ENCODE measurements at places on chromosomes 2 and 18.
A peak's percentile ranks its signal among the peaks of the same experiment; 100 is the strongest.

- H3K4me3 ChIP-seq = no peak overlapping the region
- H3K27me3 ChIP-seq = peaks cover 5% of the 10 kb centered on the region
- no peak overlapping the region for H3K27ac ChIP-seq
- no peaks in the 10 kb centered on the region for H3K36me3 ChIP-seq
- H3K4me1 ChIP-seq = no peaks in the 10 kb centered on the region
- no peak for DNase-seq
Observed at GRCh38 chr2:147589127-147589526, 255.7 kb upstream of the ACVR2A start.

GRCh38 chr18:26689226-26689879 lies 141.0 kb upstream of the KCTD1 start:
- no peak overlapping the region for H3K4me3 ChIP-seq
- no peaks in the 10 kb centered on the region for H3K4me1 ChIP-seq
- peaks cover 3% of the 10 kb centered on the region for H3K27me3 ChIP-seq

GRCh38 chr2:181656450-181657291 lies at the start of gene CERKL:
Gene CERKL (minus strand): TSS chr2:181657105. CDS start chr2:181657006, 99 bp downstream.
- no peak within 1 kb of the TSS for H3K27ac ChIP-seq
- peak; percentile 7 for DNase-seq
- H3K4me1 ChIP-seq = peaks cover 9% of the 10 kb centered on the region
- H3K27me3 ChIP-seq = no peaks in the 10 kb centered on the region
- H3K4me3 ChIP-seq = peak within 1 kb of the TSS; percentile 32

DNA sequence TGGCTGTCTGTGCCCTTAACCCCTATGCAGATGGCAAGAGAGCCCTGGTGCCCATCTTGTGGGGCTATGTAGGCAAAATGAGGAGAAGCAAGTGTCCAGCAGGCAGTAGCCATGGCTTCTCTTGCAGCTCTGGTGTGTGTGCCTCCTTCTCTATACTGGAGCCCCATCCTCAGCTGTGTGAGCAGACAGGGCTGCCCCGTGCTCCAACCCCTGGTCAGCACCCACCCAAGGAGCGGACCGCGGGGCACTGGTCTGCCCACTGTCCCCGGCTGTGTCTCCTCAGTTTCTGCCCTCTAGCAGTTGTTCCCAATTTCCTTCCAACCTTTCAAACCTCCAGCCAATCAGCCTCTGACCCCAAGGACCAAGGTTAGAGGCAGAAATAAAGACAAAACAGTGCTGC lies 134.9 kb upstream of the GLI2 start:
- no peaks in the 10 kb centered on the region for H3K36me3 ChIP-seq
- peaks cover 9% of the 10 kb centered on the region for H3K27me3 ChIP-seq
- no peak overlapping the region for H3K4me3 ChIP-seq

DNA sequence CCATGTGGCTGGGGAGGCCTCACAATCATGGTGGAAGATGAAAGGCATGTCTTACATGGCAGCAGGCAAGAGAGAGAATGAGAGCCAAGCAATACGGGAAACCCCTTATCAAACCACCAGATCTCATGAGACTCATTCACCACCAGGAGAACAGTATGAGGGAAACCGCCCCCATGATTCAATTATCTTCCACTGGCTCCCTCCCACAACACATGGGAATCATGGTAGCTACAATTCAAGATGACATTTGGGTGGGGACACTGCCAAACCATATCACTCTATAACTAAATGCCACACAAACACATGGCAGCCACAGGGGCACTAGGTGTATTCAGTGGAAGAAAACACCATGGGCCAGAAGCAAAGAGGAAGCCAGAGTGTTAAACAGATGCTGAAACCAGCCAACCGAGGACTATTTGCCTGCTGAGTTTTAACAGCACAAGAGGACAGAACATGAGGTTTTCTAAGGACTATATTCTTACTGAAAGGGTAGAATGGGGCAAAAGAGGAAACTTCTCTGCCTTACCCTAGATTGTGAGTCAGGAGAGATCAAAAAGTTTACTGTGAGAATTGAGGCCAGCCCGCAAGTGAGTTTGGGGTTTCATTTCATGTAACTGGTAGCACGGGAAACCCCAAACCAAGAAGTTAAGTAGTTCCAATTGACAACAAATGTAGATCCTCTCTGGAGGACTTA lies 49.2 kb downstream of the SIGLEC15 start:
- no peak overlapping the region for H3K4me3 ChIP-seq
- DNase-seq = peak; percentile 28
- peaks cover 16% of the 10 kb centered on the region for H3K4me1 ChIP-seq
- H3K36me3 ChIP-seq = peaks cover 9% of the 10 kb centered on the region
- peak overlapping the region; percentile 79 for H3K27ac ChIP-seq

GRCh38 chr2:33678436-33678835 lies 79.3 kb upstream of the FAM98A start:
- no peaks in the 10 kb centered on the region for H3K36me3 ChIP-seq
- H3K4me1 ChIP-seq = no peaks in the 10 kb centered on the region
- H3K27me3 ChIP-seq = peaks cover 4% of the 10 kb centered on the region
- DNase-seq = no peak

DNA sequence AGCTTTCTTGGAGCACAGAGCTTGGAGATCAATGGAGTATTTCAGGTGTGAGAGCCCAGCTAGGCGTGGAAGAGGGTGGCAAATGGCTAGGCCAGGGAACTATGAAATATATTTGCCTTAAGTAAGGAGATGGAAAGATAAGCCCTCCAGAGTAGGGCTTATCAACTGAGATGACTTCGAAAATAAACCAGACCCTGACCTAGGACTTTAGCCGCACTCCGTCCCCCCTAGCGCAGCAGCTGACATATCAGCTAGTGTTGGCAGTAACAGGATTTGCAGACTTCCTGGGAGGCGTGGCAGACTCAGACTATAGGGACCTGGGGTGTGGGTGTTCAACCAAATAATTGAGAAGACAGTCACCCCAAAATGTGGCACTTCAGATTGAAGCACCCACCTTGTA lies 127.7 kb upstream of the EPAS1 start:
- H3K27ac ChIP-seq = no peak overlapping the region
- H3K4me1 ChIP-seq = peaks cover 2% of the 10 kb centered on the region
- H3K36me3 ChIP-seq = no peaks in the 10 kb centered on the region
- no peak overlapping the region for H3K4me3 ChIP-seq
- H3K27me3 ChIP-seq = peaks cover 2% of the 10 kb centered on the region
- DNase-seq = no peak

DNA sequence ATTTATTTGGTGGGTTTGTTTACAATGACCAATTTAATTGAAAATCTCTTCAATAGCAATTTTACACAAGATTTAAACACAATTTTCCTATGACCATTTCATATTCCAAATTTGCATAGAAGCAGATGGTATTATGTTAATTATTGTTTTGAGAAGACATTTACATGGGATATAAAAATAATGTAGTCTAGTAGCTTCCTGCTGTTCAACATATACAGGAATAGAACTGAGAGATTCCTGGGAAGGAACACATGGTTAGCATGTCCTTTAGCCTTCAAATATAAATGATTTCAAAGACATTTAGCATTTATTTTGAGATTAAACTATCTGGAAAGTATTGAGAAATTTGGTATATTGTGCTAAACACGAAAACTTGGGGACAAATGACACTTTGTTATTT lies 129.6 kb downstream of the KCNE4 start:
- H3K27ac ChIP-seq = no peak overlapping the region
- DNase-seq = no peak
- H3K36me3 ChIP-seq = no peaks in the 10 kb centered on the region
- H3K4me3 ChIP-seq = no peak overlapping the region
- H3K4me1 ChIP-seq = no peaks in the 10 kb centered on the region

- no peak overlapping the region for H3K4me3 ChIP-seq
- H3K4me1 ChIP-seq = no peaks in the 10 kb centered on the region
- H3K27ac ChIP-seq = no peak overlapping the region
- H3K36me3 ChIP-seq = no peaks in the 10 kb centered on the region
- H3K27me3 ChIP-seq = no peaks in the 10 kb centered on the region
- DNase-seq = no peak
Observed at GRCh38 chr2:212912445-212913103, 238.8 kb downstream of the IKZF2 start.

DNA sequence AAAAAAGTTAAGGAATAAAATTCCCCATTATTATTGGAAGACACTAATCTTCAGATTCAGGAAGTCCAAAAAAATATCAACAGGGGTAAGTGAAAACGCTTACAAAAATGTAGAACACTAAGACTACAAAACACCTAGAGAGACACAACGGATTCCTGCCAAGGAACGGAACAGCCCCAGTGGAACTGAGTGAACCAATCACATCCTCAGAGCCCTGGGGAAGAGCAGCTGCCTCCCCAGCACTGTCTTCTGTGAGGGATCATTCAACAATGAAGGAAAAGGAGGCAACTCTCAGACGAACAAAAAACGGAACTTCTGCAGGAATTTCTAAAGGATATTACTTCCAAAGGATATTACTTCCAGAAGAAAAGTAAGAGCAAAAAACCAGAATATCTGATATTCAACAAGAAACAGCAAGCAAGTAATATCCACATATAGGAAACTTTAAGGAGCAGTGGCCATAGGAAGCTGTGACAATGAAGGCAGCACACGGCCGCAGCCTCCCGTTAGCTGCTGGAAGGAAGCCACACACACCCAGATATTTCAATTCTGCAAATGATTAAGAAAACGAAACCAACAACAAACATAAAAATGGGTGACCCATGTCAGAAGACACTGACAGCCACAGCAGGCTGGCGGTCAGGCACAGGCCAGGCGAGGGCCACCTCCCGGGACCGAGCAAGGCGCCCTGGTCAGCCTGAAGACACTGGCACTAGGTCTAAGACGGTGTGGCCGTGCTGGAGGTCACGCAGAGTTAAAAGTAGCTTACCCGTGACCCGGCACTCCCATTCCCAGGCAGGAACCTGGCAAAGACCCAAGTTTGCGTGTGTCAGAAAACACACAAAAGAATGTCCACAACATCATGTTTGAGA lies 81.8 kb downstream of the HDAC4 start:
- H3K4me1 ChIP-seq = peaks cover 62% of the 10 kb centered on the region
- H3K27ac ChIP-seq = peak overlapping the region; percentile 84
- H3K4me3 ChIP-seq = no peak overlapping the region

- H3K4me3 ChIP-seq = no peak overlapping the region
- H3K27ac ChIP-seq = no peak overlapping the region
- no peaks in the 10 kb centered on the region for H3K27me3 ChIP-seq
- H3K36me3 ChIP-seq = no peaks in the 10 kb centered on the region
Observed at GRCh38 chr2:107412209-107412904, 414.3 kb upstream of the RGPD4 start.

DNA sequence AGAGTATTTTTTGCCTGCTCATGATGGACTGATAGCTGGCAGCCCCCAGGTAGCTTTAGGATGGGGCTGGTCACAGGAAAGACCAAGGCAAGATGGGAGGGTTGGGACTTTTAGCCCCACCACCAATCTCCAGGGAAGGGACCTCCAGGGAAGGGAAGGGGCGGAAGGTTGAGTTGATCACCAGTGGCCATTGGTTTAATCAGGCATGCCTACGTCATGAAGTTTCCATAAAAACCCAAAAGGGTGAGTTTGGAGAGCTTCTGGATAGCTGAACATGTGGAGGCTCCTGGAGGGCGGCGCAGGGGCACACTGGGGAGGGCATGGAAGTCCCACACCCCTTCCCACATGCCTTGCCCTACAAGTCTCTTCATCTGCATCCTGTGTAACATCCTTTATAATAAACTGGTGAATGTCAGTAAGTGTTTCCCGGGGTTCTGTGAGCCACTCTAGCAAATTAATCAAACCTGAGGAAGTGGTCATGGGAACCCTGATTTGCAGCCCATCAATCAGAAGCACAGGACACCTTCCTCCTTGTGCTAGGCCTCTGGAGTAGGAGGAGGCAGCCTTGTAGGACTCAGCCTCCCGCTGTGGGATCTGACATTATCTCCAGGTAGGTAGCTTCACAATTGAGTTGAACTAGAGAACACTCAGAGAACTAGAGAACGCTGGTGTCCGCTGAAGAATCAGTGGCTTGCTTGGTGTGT lies 30.3 kb downstream of the RAB31 start:
- no peak overlapping the region for H3K27ac ChIP-seq
- no peaks in the 10 kb centered on the region for H3K27me3 ChIP-seq
- no peaks in the 10 kb centered on the region for H3K4me1 ChIP-seq
- H3K36me3 ChIP-seq = no peaks in the 10 kb centered on the region
- no peak overlapping the region for H3K4me3 ChIP-seq
- no peak for DNase-seq

DNA sequence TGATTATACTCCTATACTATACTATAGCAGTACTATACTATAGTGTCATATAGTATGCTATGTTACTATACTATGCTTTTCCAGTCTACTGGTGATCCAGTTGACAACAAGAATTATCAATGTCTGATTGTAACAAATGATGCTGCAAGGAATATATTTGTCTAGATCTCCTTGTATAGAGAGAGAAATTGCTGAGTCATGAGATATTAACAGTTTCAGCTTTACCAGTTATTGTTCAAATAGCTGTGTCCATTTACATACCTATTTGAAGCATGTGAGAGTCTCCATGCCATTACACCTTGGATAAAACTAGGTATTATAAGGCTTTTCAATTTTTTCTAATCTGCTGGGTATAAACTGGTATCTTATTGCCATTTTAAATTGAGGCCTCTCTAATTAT lies 136.4 kb upstream of the SKOR2 start:
- no peaks in the 10 kb centered on the region for H3K4me1 ChIP-seq
- DNase-seq = no peak
- no peak overlapping the region for H3K27ac ChIP-seq
- peaks cover 7% of the 10 kb centered on the region for H3K27me3 ChIP-seq

GRCh38 chr18:43175257-43175656 lies 59.8 kb upstream of the RIT2 start:
- no peaks in the 10 kb centered on the region for H3K4me1 ChIP-seq
- H3K4me3 ChIP-seq = no peak overlapping the region
- H3K27me3 ChIP-seq = no peaks in the 10 kb centered on the region
- DNase-seq = no peak
- no peaks in the 10 kb centered on the region for H3K36me3 ChIP-seq

GRCh38 chr2:54975175-54975574 lies 75.1 kb downstream of the RTN4 start:
- H3K36me3 ChIP-seq = peaks cover 32% of the 10 kb centered on the region
- DNase-seq = no peak
- no peak overlapping the region for H3K27ac ChIP-seq
- no peak overlapping the region for H3K4me3 ChIP-seq
- H3K4me1 ChIP-seq = no peaks in the 10 kb centered on the region
- no peaks in the 10 kb centered on the region for H3K27me3 ChIP-seq

- no peaks in the 10 kb centered on the region for H3K27me3 ChIP-seq
- no peak overlapping the region for H3K27ac ChIP-seq
- H3K36me3 ChIP-seq = no peaks in the 10 kb centered on the region
- H3K4me3 ChIP-seq = no peak overlapping the region
- DNase-seq = no peak
Observed at GRCh38 chr2:62297624-62298010, 101.7 kb downstream of the B3GNT2 start.

DNA sequence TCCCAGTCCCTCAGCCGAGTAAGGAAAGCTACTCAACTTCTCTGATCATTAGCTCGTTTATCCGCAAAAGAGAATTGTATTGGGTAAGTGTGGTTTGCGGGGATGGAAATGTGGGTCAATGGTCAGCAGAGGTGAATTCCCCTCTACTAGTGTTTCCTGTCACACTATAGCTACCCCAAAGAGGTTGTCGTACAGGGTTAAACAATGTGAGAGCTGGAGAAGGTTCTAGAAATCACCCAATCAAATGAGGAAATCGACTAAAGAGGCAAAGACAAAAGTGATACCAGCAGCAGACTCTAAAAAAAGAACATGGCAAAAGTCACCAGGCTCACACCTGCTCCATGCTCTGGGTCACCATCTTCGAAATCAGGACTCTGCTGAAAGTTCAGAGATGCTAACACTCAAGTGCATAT lies 144.7 kb upstream of the ITGA4 start:
- H3K27ac ChIP-seq = peak overlapping the region; percentile 98
- H3K4me1 ChIP-seq = peaks cover 56% of the 10 kb centered on the region
- no peak for DNase-seq
- H3K4me3 ChIP-seq = no peak overlapping the region

GRCh38 chr2:241673797-241674725 lies 12.6 kb downstream of the DTYMK start:
- H3K4me1 ChIP-seq = no peaks in the 10 kb centered on the region
- no peak for DNase-seq
- no peak overlapping the region for H3K27ac ChIP-seq
- H3K36me3 ChIP-seq = peaks cover 41% of the 10 kb centered on the region
- H3K27me3 ChIP-seq = no peaks in the 10 kb centered on the region

Measured in T-cell (primary cell).